ENCODE measurements at places on chromosomes 3 and 15.

- no peak for DNase-seq
These were observed 18.1 kb downstream of the ZNF280D start for GRCh38 chr15:56715220-56715619.

DNA sequence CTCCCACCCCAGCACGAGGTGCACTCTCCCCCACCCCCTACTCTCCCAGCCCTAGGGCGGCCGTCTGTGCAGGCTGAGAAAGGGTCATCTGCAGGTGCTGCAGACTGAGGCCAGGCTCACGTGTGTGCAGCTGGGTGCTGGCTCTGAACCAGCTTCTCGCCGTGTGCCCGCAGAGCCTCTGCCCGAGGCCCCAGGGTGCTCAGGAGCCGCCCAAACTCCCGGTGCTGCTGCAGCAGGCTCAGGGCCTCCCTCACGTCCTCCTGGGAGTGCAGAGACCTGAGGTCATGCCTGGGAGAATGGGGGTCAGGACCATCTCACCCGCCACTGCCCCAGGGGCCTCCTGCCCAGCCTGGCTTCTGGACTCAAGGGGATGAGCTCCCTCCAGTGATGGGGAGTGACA, 17.2 kb downstream of the SPTBN5 start:
- no peak for DNase-seq

GRCh38 chr3:177385831-177386301, 188.6 kb upstream of the TBL1XR1 start:
- DNase-seq = no peak

GRCh38 chr3:101038880-101039279, 45.7 kb upstream of the ABI3BP start:
- DNase-seq = no peak

GRCh38 chr3:79297245-79297960, 470.4 kb downstream of the ROBO1 start:
- no peak for DNase-seq

GRCh38 chr15:39575180-39575579, 5.7 kb upstream of the THBS1 start:
- DNase-seq = no peak

DNA sequence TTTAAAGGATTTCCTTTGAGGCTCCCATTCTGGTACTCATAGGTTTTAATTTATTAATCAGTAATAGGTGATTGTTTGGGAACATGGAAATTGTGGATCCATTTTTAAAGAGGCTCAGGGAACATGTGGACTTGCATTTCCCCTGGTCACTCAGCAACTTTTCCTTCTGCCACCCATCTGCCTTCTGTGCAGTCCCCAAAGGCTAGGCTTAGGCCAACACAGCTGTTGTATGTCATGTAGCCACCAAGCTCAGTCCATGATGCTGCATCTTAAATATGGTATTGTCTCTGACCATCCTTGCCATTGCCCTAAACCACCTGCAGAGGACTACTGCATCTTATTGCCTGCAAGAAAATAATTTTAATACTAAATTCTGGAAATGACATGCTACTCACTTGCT, 416.7 kb upstream of the SEMA6D start:
- DNase-seq = no peak
